ENCODE measurements at places on chromosomes 2 and 18.

- DNase-seq: no peak
These were observed 81.2 kb downstream of the TSN start for GRCh38 chr2:121836611-121837010.

DNA sequence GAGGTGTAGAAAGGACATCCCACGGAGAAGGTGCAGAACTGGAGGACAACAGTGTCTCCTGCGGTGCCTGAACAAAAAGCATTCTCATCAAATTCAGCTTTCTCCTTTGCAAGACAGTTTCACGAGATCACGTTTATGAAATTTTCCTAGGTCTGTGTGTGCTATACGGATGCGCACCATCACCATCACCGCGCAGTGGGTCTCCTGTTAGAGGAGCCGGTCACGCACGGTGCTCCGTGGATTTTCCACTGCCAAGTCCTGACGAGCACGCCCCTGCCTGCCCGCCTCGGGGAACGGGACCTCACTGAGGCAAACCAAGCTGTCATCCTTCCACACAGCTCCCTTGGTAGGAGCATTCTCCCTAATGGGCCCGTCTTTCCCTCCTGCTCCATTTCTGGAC is 140.4 kb upstream of the TPO start:
- DNase-seq: no peak

- DNase-seq: no peak
These were observed 1097.9 kb upstream of the CNTNAP5 start for GRCh38 chr2:122927197-122927596.

DNA sequence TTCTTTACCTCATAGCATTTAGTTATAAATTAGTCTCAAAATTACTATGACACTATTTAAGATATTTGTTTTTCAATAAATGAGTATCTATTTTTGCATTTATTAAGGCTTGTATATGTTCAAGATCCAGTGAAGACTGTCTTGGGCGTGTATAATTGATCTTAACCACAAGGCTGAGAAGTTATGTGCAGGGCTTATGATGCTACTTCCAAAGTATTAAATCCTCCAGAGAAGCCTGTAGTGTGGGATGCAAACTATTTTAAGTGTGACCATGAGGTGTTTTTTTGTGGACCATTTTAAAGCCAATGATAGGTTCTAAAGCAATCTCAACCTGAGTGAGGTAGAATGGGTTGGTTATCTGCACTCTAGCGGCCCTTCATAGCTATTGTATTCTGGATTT is 219.9 kb downstream of the ZNF407 start:
- no peak for DNase-seq

DNA sequence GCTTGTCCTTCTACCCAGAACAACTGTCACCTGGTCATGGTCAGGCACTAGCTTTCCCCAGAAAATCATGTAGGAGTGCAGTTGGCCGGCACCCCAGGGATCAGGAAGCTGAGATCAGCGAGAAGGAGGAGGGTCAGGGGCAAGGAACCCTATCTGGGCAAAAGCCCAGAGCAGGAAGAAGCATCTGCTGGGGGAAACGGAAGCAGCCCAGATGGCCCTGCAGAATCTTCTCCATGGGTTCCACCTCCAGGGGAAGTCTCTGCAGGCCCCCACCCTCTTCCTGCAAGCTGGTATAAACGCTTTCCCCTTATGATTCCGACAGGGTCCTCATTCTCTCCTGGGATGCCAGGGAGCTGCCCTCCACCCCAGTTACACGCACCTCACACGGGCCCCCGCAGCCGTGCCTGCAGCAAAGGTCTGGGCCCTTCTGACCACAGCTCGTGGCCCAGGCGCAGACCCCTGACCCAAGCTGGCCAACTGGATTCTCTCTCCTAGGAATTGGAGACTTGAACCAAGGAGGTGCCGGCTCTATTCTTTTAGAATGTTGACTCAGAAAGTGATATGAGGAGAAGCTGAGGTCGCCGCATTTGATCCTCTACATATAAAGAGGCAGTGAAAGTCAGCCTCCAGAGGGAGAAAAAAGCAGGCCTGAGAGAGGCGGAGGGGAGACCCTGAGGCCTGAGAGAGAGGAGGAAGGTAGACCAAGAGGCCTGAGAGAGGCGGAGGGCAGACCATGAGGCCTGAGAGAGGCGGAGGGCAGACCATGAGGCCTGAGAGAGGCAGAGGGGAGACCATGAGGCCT is 71.0 kb downstream of the STPG4 start:
- no peak for DNase-seq

DNA sequence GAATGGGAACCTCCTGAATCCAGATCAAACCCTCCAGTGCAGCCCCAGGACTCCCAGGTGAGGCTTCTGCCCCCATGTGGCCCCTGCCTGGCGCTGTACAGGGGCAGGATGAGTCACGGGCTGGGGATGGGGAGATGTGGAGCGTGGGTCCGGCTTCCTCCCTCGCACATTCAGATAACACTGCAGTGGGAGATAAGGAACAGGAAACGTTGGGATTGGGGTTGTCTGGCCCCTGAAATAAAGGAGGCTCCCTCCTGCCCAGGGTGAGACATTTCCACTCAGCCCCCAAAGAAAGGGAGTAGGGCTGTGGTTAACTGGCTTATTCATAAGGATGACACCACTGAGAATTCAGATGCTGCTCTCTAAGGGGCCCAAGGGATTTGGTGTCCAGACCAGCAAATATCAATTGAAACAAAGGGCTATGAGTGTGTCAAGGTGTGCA is 30.7 kb downstream of the IGFBP5 start:
- no peak for DNase-seq

GRCh38 chr2:162749994-162750393 is 88.6 kb downstream of the KCNH7 start:
- no peak for DNase-seq

DNA sequence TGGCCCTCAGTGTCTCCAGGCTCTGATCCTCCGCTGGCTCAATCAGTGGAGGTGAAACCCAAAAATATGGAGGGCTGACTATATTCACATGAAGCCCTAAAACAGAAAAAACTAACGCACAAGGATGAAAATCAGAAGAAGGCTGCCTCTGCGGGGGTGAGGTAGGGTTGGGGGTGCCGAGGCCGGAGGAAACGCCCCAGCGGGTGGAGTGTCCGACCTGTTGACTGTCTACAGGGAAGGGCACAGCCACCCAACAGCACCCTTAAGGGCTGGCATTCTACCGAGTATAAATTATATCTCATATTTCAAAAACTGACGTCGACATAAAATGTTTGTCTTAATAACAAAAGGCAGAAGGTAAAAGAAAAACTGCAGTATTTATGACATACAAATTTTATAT is 223.5 kb downstream of the HDAC4 start:
- no peak for DNase-seq

- DNase-seq: no peak
These were observed 28.2 kb upstream of the INO80C start for GRCh38 chr18:35525795-35526494.

DNA sequence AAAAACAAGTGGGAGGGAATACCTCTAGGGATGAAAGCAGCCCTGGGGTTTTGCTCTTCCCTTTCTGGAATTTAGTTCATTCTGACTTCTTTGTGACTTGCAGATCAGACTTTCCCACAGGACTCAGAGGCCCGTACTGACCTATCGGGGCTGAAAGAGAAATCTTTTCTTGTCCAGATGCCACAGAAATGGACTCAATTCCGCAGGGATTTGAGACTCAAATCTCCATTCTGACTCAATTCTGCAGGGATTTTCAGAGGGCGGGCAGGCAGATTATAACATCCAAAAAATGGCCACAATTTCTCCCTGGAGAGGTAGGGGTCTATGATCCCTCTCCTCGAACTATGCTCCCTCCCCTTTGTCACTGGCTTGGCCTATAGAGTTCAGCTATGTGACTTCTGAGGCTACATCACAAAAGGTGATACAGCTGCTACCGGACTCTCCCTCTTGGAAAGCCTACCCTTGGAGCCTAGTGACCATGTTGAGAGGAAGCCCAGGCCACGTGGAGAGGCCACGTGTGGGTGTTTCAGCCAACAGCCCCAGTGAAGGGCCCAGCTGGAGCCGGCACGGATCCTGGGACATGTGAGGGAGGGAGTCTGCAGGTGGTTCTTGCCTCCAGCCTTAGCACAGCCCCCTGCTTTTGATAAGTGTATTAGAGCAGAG is 4.8 kb upstream of the EFHD1 start:
- no peak for DNase-seq

GRCh38 chr18:29892960-29893558 is 1149.5 kb downstream of the DSC3 start:
- peak; percentile 2 for DNase-seq

GRCh38 chr2:66794070-66794469 is 359.1 kb downstream of the MEIS1 start:
- no peak for DNase-seq

DNA sequence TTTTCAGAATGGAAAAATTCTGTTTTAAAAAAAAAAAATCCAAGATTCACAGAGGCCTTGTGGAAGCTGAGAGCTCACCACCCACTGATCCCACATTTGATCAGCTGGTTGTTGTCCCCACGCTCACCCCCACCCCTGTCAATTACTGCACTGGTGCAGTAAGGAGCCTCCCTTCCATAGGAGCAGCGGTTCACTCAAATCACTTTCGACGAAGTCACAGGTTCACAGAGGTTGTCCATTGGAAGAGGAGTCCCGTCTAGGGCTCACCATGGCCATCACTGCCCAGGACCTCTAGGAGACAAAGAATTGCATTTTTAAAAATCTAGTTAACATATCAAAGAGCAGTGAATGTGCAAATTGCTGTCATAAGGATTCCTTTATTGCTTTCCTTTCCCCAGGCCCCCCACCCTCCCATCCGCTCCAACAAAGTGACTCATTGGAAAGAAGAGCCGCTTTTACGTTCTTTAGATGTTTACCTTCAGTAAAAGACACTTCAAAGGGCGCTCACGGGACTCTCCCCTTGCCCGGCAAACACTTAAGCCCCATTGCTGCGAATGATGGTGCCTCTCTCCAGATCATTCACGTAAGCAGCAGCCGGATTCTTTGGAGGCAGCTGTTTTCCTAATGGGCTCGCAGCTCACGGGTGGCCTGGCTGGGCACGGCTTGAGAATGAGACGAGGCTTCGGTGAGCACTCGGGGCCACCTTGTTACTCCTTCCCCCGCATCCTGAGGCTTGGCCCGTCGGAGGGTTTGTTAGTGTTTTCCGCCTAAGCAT is 165.5 kb upstream of the SALL3 start:
- no peak for DNase-seq

- DNase-seq: no peak
These were observed 65.5 kb downstream of the FBXO15 start for GRCh38 chr18:74081966-74082741.

- no peak for DNase-seq
These were observed 43.5 kb upstream of the ELAC1 start for GRCh38 chr18:50924372-50924771.

GRCh38 chr2:145731467-145731866 is 1211.5 kb upstream of the ZEB2 start:
- DNase-seq: no peak

GRCh38 chr2:203818656-203819055 is 48.9 kb upstream of the CTLA4 start:
- no peak for DNase-seq

DNA sequence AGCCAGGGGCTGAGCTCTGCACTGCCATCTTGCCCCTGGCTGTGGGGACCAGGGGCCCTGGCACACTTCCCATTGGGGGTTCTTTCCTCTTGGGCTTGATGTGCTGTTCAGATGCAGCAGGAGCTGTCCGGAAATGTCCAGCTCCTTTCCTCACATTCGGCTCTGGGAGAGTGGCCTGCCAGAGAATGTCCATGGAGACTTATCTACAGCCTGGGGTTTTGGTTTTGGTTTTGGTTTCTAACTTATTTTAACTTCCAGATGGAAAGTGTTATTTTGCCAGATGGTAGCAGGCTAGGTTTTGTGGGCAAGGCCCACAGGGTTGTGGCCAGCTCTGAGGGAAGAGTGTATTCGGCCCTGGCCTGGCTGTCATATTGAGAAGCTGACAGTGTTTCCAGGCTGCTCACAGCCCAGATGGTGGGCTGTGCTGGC is 177.3 kb downstream of the ANKRD30B start:
- no peak for DNase-seq

DNA sequence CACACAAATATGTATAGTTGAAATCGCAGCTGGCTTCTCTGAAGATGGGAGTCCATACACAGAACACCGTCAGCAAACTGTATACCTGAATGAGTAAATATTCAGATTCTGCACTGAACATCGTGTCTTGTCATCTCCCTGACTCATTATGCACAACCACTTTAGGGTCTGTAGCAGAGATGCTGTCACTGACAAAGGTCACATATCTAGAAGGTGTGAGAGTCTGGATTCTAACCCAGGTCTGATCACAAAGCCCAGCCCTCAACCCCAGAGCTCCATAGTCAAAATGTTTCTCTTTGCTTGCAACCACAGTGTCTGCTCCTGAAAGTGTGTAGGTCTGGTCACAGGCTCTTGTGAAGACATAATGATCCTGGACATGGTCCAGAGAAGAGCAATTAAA is 78.3 kb upstream of the PAX8 start:
- DNase-seq: no peak

DNA sequence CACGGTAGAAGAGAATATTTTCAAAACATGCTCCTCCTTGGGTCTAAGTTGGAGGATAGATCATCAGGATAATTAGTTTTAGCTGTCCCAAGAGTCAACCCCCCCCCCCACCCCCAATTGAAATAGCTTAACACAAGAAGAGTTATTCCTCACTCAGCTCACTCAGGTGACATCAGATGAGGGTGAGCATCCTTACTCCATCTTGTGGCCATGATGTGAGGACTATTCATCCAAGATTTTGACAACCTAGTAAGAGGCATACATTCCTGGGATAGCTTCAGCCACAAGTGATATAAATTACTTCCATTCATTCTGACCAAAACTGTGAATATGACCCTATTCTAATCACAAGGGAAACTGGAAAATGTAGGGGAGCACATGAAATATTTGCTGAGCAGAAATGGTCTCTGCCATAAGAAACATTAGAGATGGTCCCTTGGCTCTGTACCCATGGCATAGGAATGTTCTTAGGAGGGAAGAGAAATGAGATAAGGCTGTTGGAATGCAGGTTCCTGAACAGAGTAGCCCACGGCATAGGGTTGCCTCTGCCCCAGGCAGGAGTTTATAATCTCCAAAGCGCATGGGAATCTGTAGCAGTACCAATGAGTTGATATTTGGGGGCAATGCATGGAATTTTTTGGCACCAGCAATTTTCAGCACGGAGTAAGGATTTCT is 257.2 kb downstream of the CYRIA start:
- no peak for DNase-seq

DNA sequence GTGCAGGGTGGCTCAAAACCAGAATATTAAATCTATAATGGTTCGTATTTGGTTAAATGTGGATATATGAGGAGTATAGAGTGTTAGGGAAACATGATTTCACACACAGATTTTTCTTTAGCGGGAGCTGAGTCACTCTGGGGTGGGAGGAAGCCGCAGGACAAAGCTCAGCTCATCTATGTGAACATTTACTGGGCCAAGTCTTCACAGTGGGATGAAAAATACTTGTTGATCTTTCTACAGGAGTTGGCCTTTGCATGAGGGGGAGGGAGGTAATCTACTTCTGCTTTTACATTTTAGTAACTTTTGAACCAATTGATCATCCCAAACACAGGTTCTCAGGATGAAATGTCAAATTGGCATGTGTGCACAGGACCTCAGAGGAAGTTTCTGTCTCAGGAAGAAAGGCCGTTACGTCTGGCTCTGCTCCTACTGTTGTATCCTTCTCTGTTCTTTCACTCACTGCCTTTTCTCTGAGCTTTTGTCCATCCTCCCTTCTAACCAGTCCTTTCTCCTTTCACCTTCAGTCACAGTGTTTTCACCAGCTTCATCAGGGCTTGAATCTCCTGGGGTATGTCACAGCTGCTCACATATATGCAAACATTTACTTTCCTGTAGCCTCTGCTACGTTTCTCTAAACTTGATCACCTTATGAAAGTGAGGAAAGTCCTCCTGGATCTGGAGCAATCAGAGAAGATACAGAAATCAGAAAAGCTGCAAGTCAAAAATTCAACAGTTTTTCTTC is 943.3 kb upstream of the FANCL start:
- no peak for DNase-seq
